ENCODE measurements at places on chromosomes 4 and X.
A peak's percentile ranks its signal among the peaks of the same experiment; 100 is the strongest.

- no peak for DNase-seq
Measured at GRCh38 chrX:1612641-1613286, 2.1 kb upstream of the ASMT start.

GRCh38 chr4:152316969-152317368 lies 218.9 kb downstream of the FBXW7 start:
- DNase-seq = no peak

DNA sequence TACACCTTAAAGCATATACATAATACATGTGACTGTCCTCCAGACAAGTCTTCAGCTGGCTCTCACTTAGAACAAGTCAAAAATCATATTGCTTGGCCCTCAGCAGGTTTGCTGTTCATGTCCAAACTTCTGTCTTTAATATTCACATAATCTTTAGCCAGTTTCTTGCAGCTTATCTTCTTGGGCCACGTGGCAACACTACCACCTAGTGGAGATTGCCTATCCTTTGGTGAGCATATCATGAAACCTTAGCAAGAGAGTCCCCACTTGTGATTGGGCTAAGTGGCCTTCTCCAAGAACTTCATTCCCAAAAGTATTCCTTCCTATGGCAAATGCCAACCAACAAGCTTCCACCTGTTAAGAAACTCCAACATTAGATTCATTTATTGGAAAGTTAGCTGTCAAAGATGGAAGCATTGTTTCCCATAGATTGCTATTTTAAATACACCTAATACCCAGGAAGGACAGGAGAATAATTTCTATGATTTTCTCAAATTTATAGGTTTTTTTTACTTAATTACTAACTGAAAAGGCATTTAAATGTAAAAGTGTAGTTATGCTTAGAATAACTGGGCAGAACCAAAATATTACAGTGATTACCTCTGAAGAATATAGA lies 231.9 kb upstream of the INTU start:
- DNase-seq = peak; percentile 14

DNA sequence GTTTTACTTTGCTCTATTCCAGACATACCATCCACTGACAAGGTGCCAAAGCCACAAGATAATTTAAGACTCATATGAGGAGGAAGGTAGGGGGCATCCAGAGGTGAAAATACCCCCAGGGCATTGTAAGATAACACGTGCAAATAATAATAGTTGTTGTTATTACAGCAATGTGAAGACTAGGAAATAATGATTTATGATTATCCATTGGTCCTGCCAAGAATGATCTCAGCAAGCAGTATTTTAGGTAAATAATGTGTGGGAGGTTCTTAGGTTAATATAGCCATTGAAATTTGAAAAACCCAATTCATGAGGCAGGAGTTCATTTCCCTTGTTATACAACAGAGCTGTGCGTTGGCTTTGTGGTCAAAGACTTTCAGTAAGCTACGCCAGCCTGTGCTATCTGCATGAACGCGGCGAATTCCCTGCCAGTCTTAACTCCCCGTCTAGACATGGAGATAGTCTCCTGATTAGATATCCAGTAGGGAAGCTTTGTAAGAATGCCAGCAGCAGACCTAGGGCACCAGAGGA lies 47.2 kb upstream of the MXRA5 start:
- DNase-seq = no peak

- no peak for DNase-seq
Measured at GRCh38 chrX:103791826-103792485, 15.3 kb downstream of the PLP1 start.

Measured in midbrain (tissue), 1 donor.